NCI-H2107 (cell line): ENCODE measurements at places on chromosomes 6 and 20.

GRCh38 chr6:133590196-133590595 lies 298.7 kb upstream of the TCF21 start:
- DNase-seq = no peak

DNA sequence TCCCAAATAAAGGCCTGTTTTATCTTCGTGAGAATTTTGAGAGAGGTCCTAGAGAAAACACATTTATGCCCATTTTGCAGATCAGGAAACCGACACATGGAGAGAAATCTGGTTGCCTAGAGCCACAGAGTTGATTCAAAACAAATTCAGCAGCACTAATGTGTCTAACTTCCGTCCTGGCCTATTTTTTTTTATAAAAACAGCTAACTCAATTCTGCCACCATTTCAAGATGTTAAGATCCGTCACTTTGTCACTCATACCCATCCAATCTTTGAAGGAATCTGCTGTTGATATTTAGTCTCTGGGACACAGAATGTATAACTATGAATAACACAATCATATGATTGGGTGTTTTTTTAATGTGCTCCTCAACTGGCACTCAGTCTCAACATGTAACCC lies 611.1 kb upstream of the ARID1B start:
- no peak for DNase-seq

GRCh38 chr6:42226645-42227143 lies 9.0 kb upstream of the MRPS10 start:
- no peak for DNase-seq

DNA sequence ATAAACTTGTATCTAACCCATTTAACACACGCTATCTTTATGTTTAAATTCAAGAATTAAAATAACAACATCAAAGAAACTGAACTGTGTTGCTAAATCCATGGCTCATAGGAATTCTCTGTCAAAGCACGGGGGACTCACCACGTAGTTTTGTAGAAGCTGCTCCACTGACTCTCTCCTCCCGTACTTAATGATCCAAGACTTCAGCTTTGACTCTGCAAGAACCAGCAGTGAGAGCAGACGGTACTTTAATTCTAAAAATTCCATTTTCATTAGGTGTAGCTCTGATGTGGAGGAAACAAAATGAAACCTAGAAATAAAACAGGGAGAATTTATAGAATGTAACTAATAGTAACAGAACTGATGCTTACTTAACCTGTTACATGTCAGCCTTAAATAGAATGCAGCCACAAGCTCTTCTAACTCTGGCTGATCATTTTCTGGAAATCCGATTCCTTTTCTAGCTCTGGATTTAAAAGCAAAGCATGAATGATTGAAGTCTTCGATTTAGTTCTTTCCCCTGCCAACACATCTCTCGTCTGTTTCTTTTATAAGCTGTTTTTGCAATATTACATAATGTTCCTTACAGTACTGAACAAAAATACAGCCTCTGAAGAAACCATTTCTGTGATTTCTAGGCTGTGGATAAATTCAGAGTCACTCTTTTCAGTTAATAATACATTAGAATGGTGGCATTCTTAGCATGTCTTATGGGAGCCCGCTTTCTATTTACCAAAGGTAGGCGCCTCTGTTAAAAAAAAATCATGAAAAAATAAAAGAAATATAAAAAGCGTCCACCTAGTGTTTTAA lies 165.5 kb downstream of the SYNE1 start:
- DNase-seq = no peak

DNA sequence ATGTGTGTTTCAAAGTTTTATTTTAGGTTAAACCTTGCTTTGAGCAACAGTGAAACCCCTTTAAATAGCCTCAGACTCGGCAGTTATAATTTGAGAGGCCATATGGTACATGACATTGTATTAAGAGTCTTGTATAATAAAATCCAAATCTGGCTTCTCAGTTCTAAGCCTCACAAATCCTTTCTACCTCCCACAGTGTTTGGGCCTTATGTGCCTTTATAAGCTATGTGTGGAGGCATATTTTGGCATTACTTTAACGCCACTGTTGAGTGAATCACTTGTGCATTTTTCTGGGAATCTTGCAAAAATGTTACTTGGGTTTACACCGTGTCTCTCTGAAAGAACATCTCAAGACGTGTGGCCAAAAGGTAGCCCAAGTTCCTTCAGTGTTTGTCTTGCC lies 152.4 kb downstream of the COL9A1 start:
- DNase-seq = no peak

- no peak for DNase-seq
Measured at GRCh38 chr20:41048461-41049301, 20.1 kb downstream of the TOP1 start.

GRCh38 chr6:94894300-94894699 lies 683.0 kb upstream of the MANEA start:
- DNase-seq = no peak

GRCh38 chr6:20038410-20039204 lies 173.7 kb downstream of the MBOAT1 start:
- DNase-seq = no peak
